ENCODE measurements at places on chromosomes 3 and 15. TPM values are rescaled to one million over a fixed set of nuclear protein-coding genes. Genes with fewer than 3 reads are reported as not detected.

- DNase-seq, result no peak
Observed at GRCh38 chr3:127120851-127121647, 71.9 kb upstream of the PRR23E start.

- DNase-seq, result no peak
Observed at GRCh38 chr3:134623615-134624245, 27.1 kb downstream of the KY start.

DNA sequence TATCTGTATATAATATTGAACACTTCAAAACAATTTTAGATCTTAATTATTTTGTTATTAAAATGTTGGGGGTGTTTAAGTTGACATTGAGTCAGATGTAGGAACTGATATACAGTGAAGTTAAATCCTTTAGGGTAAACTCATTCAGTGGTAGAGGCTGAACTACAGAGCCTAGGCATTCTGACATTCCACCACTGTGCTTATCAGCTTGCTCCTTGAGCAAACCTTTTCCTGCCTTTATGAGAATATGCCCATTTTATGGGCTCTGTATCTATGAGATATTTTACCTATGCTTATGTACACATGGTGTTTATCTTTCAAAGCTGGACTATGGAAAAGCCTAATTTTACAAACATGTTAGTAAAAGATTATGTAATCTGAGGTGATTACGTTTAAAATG lies 407.5 kb downstream of the ZBTB20 start:
- DNase-seq, result no peak

LRRC31 gene
- total RNA-seq, result not detected

DNA sequence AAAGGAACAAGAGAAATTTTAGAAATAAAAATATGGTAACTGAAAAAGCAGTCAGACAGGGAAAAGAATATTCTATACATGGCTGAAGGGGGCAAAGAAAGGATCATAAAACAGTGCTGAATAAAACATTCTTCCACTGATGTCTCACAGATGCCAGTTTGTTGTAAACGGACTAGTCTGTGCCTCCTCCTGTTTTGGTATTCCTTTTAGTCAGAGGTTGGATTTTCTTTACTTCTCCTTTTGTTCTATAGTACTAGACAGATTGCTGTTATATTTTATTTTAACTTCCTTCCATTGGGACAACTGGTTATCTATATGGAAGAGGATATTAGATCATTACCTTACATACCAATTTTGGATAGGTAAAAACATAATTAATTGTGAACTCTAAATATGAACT lies 16.0 kb upstream of the GNB5 start:
- DNase-seq, result no peak

CYP11A1 gene
- total RNA-seq, result 0.29 TPM

DNA sequence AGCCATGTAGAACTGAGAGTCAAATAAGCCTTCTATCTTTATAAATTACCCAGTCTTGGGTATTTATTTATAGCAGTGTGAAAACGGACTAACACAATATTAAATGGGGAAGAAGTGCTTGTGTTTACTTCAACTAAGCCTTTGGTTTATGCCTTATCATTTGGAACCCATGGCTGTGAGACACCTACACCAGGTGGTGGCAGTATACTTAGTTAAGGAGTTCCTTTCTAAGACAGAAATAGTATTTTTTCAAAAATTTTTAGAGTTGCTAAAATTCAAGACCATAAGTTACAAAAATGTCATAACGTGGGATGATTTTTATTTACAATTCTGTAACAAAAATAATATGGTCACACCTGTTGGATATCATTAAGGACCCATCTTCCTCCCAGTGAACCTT lies 354.5 kb upstream of the SOX14 start:
- DNase-seq, result no peak

- no peak for DNase-seq
Observed at GRCh38 chr3:136898954-136899353, 36.9 kb downstream of the NCK1 start.

MORC1 gene
- not detected for total RNA-seq

- DNase-seq, result no peak
Observed at GRCh38 chr3:71728632-71729342, 3.6 kb upstream of the EIF4E3 start.

GRCh38 chr3:37971467-37971866 lies 19.1 kb upstream of the VILL start:
- no peak for DNase-seq

- no peak for DNase-seq
Observed at GRCh38 chr15:75738014-75738646, 25.5 kb upstream of the CSPG4 start.

- no peak for DNase-seq
Observed at GRCh38 chr15:40252438-40253166, 13.7 kb downstream of the PAK6 start.

KCNMB3 gene
- total RNA-seq, result 1.5 TPM

- DNase-seq, result no peak
Observed at GRCh38 chr3:49265661-49266386, 11.2 kb downstream of the C3orf62 start.

DNA sequence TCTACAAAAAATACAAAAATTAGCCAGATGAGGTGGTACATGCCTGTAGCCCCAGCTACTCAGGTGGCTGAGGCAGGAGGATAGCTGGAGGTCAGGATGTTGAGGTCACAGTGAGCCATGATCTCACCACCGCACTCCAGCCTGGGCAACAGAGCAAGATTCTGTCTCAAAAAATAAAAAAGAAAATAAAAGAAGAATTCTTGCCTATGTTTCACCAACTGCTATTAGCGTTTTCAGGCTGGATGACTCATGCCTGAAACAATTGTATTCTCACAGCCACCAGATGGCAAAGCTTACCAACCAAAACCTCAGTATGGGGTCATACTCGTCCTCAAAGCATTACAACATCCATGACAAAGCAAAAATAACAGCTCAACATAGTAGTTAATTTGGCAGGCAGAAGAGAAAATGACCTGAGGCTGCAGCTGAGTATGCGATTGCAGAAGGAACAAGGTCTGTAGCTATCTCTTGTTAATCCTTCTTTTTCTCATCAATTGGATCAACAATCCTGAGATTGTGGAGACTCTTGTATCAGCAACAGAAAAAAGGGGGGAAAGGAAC lies 52.2 kb downstream of the TP53BP1 start:
- no peak for DNase-seq

- no peak for DNase-seq
Observed at GRCh38 chr3:72163809-72164634, 379.1 kb upstream of the PROK2 start.

SLCO2A1 gene
- total RNA-seq, result 15.4 TPM

GOLGA6L10 gene
- 0.34 TPM for total RNA-seq

CACNA1D gene
- 6.9 TPM for total RNA-seq

GRCh38 chr3:141235661-141236171 lies 4.1 kb downstream of the PXYLP1 start:
- no peak for DNase-seq

SH2D7 gene
- not detected for total RNA-seq

GRCh38 chr3:11558002-11558401 lies 85.7 kb downstream of the VGLL4 start:
- no peak for DNase-seq

AHSG gene
- total RNA-seq, result 0.15 TPM

- DNase-seq, result no peak
Observed at GRCh38 chr3:12532182-12532581, 13.1 kb downstream of the MKRN2OS start.

DNA sequence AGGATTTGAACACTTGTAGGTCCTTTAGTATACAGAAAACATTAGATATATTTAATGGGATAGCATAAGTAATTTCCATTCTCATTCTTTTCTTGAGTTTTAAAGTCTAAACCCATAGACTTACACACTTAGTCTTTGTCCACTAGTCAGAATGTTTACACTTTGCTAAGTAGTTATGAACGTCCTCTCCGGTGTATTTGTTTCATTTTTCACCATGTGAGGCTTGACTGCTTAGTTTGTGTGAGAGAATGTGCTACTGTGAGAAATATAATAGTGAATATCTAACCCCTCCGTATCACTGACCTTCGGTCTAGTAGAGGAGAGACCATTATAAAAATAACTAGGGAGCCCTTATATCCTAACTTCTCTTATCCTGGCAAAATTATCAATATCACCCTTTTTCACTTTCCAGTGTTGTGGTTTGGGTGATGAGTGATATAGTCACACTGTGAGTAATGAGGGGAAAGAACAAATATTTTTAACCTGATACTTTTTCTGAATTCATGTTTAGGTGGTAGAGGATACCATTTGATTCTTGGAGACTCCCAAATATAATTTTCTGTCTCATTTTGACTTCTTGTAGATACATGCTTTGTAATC lies 122.4 kb downstream of the UBE2E2 start:
- no peak for DNase-seq

RSRC1 gene
- total RNA-seq, result 22.6 TPM

- DNase-seq, result no peak
Observed at GRCh38 chr3:10740954-10741353, 75.1 kb upstream of the SLC6A11 start.

FETUB gene
- total RNA-seq, result not detected

- no peak for DNase-seq
Observed at GRCh38 chr15:36814105-36814504, 234.7 kb downstream of the CDIN1 start.

- no peak for DNase-seq
Observed at GRCh38 chr3:173199568-173199967, 58.5 kb upstream of the SPATA16 start.

Measured in left cardiac atrium (tissue), 4 donors.